Activated naive CD4-positive, alpha-beta T cell treated with anti-CD3 and anti-CD28 coated beads for 36 hours (primary cell): ENCODE measurements at places on chromosomes 1 and 21.

GRCh38 chr21:27112186-27112585 lies 145.3 kb upstream of the ADAMTS5 start:
- no peak overlapping the region for H3K27ac ChIP-seq
- no peaks in the 10 kb centered on the region for H3K36me3 ChIP-seq
- H3K27me3 ChIP-seq: no peaks in the 10 kb centered on the region
- no peaks in the 10 kb centered on the region for H3K4me1 ChIP-seq
- no peak for DNase-seq

- DNase-seq: no peak
- no peak overlapping the region for H3K27ac ChIP-seq
- no peaks in the 10 kb centered on the region for H3K36me3 ChIP-seq
- peak overlapping the region; percentile 54 for H3K4me3 ChIP-seq
Measured at GRCh38 chr1:162822391-162823200, 32.1 kb downstream of the HSD17B7 start.

- H3K27me3 ChIP-seq: no peaks in the 10 kb centered on the region
- H3K36me3 ChIP-seq: no peaks in the 10 kb centered on the region
- H3K4me1 ChIP-seq: peaks cover 11% of the 10 kb centered on the region
- no peak for DNase-seq
Measured at GRCh38 chr1:213666113-213666512, 321.7 kb upstream of the PROX1 start.

DNA sequence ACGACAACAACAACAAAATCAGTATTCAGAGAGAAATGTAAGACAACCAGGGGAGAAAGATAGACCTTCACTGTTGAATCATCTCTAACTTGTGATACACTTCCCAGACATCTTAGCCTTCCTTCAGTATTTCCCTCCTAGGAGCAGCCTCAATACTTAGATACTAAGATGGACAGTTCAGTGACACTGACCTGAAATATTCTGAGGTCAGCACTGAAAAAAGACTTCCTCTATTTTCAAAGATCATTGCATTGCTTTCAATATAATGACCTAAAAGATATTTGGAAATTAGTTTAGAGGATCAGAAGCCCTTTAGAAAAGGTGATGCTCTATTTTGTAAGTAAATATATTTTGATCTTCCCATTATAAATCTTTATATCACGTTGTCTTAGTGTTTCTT lies 101.0 kb downstream of the MRPL39 start:
- peaks cover 78% of the 10 kb centered on the region for H3K4me1 ChIP-seq
- peaks cover 9% of the 10 kb centered on the region for H3K36me3 ChIP-seq
- no peak for DNase-seq
- no peak overlapping the region for H3K27ac ChIP-seq
- no peak overlapping the region for H3K4me3 ChIP-seq

- no peak overlapping the region for H3K4me3 ChIP-seq
- H3K27ac ChIP-seq: no peak overlapping the region
- no peaks in the 10 kb centered on the region for H3K27me3 ChIP-seq
- H3K4me1 ChIP-seq: peaks cover 14% of the 10 kb centered on the region
Measured at GRCh38 chr1:210696709-210697108, 368.0 kb downstream of the HHAT start.

DNA sequence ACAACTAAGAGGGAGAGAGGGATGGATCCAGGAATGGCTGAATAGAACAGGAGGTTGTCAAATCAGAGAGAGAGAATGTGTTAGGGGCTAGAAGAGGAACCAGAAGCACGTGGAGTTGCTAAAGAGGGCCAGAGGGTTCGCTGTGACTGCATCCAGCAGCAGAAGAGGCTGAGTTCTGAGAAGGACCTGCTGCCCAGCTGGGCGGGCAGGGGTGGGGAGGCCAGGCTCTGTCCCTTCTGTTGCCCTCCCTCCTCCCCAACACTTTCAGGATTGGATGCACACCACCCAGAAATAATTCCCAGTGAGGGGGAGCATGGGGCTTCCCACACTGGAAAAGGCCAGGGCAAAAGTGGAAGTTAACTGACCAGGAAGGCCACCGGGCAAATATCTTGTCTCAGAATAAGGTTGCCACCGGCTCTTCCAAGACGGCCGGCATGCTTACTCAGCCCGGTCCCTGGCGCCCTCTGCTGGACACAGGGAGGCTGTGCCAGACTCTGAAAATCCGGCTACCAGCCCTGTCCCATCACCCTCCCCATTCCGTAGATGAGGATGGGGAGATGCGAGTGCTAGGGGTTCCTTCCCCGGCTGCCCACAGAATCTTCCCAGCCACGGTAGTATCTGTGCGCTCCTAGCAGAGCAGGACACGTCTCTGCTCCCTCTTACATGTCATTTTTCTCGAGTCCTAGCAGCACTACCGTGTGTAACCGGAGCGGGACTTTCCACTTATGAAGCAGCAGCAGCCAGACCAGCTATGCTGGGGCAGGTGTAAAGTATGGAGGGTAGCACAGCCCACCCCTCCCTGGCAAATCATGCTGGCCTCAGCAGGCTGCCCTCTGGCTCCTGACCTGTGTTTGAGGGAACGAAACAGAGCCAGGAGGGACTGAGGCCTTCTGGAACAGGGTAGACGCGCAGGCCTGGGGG lies 46.8 kb upstream of the A3GALT2 start:
- no peaks in the 10 kb centered on the region for H3K4me1 ChIP-seq
- H3K27me3 ChIP-seq: no peaks in the 10 kb centered on the region
- peak; percentile 92 for DNase-seq
- no peaks in the 10 kb centered on the region for H3K36me3 ChIP-seq

GRCh38 chr21:17451364-17451891 lies 61.4 kb upstream of the CXADR start:
- H3K4me3 ChIP-seq: no peak overlapping the region
- peaks cover 4% of the 10 kb centered on the region for H3K4me1 ChIP-seq
- no peak overlapping the region for H3K27ac ChIP-seq
- DNase-seq: no peak
- no peaks in the 10 kb centered on the region for H3K36me3 ChIP-seq

- H3K4me3 ChIP-seq: no peak overlapping the region
- H3K36me3 ChIP-seq: no peaks in the 10 kb centered on the region
- no peak overlapping the region for H3K27ac ChIP-seq
- no peak for DNase-seq
- H3K27me3 ChIP-seq: no peaks in the 10 kb centered on the region
Measured at GRCh38 chr1:39165049-39165448, 39.4 kb upstream of the MACF1 start.

GRCh38 chr21:35179990-35180540 lies 131.0 kb upstream of the RUNX1 start:
- H3K27me3 ChIP-seq: no peaks in the 10 kb centered on the region
- peaks cover 20% of the 10 kb centered on the region for H3K4me1 ChIP-seq
- no peak overlapping the region for H3K4me3 ChIP-seq
- no peaks in the 10 kb centered on the region for H3K36me3 ChIP-seq
- H3K27ac ChIP-seq: no peak overlapping the region

- H3K36me3 ChIP-seq: no peaks in the 10 kb centered on the region
- H3K27me3 ChIP-seq: no peaks in the 10 kb centered on the region
- no peak overlapping the region for H3K27ac ChIP-seq
- DNase-seq: no peak
- H3K4me3 ChIP-seq: no peak overlapping the region
- no peaks in the 10 kb centered on the region for H3K4me1 ChIP-seq
Measured at GRCh38 chr1:106277786-106278185, 778.7 kb upstream of the PRMT6 start.

GRCh38 chr1:230749150-230749549 lies 2.0 kb downstream of the CAPN9 start:
- H3K4me3 ChIP-seq: no peak overlapping the region
- no peaks in the 10 kb centered on the region for H3K4me1 ChIP-seq
- no peak for DNase-seq
- no peak overlapping the region for H3K27ac ChIP-seq
- H3K27me3 ChIP-seq: no peaks in the 10 kb centered on the region

DNA sequence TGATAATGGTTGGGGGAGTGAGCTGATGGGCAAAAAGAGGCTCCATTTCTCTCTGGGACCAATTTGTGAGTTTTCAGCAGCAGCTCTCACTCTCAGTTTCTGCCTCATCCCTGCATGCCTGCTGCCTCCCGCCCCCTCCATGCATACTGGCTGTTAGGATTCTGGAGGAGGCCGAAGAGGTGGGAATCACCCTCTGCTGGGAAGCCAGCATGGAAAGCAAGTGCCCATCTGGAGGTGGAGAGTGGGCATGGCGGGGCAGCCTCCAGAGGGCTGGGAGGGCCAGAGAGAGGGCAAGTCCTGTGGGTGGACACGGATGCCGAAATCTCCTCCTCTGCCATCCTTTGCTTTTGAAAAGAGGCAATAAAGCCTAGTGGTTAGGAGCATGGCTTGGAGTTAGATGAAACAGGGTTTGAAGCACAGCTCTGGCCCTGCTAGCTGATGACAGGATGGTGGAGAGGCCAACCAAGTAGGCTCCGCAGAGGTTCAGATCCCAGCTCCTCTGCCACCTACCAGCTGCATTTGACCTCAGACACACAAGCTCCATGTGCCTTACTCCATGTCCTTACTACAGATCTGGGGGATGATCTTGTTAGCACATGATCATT lies 113.4 kb downstream of the GRIK3 start:
- H3K4me3 ChIP-seq: no peak overlapping the region
- H3K36me3 ChIP-seq: no peaks in the 10 kb centered on the region
- H3K4me1 ChIP-seq: no peaks in the 10 kb centered on the region
- peaks cover 14% of the 10 kb centered on the region for H3K27me3 ChIP-seq
- H3K27ac ChIP-seq: no peak overlapping the region

- H3K27ac ChIP-seq: no peak overlapping the region
- peaks cover 19% of the 10 kb centered on the region for H3K36me3 ChIP-seq
- H3K27me3 ChIP-seq: no peaks in the 10 kb centered on the region
- no peak for DNase-seq
Measured at GRCh38 chr1:161037661-161038522, 872 bp downstream of the TSTD1 start.

DNA sequence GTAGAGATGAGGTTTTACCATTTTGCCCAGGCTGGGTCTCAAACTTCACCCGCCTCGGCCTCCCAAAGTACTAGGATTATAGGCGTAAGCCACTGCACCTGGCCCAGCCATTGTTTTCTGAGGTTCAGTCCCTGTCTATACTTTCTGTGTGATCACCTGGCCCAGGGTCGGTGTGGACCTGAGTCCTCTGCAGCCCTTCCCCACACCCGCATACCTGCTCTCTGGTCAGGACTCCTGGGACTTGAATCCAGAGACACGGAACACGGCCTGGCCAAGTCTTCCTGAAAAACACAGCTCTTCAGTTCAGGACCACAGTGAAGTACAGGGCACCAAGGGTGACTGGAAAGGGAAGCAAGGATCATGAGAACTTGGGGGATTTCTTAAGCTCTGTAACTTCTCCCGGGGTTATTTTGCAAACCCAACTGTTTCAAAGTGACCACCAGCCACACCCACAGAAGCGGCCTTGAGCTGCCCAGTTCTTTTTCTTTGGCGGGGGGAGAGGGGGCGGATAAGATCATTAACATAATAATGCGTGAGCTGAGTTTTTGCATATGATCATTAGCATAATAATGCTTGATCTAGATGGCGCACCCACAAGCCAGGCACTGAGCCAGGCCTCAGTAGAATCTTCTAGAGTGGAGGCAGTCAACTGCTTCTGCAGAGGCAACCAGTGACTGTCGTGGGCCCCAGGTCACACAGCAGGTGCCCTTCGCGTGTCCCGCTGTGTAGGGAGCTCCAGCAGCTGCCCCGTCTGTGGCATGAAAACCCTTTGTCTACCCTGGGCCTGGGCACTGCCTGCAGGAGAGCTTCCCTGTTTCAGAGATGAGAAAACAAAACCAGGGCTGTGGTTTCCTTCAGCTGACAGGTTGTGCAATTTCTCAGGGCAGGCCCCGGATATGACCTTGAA lies 1.7 kb upstream of the NADK start:
- H3K4me1 ChIP-seq: peaks cover 64% of the 10 kb centered on the region
- H3K27ac ChIP-seq: peak overlapping the region; percentile 79
- H3K36me3 ChIP-seq: peaks cover 8% of the 10 kb centered on the region

- H3K27me3 ChIP-seq: no peaks in the 10 kb centered on the region
- no peak overlapping the region for H3K27ac ChIP-seq
- no peak for DNase-seq
- H3K36me3 ChIP-seq: peaks cover 23% of the 10 kb centered on the region
Measured at GRCh38 chr1:2082064-2082463, 31.9 kb downstream of the PRKCZ start.

DNA sequence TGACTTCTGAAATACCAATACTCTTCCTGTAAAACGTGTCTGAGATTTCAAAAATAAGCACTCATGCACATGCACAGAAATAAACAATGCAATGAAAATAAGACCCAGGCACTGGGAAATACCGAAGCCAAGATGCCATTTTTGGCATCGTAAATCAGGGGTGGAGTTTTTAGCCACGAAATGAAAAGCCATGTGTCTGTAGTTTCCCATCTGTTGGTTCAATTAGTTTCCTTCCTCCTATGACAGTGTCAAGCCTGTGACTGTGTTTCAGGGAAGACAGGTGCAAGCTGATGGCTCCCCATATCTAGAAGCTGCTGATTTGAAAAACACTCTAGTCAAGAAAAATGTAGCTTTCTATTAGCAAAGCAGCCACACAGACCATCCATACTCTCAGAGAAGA lies 480.4 kb upstream of the CAMK1G start:
- DNase-seq: no peak
- no peak overlapping the region for H3K27ac ChIP-seq
- peaks cover 3% of the 10 kb centered on the region for H3K27me3 ChIP-seq
- no peak overlapping the region for H3K4me3 ChIP-seq

DNA sequence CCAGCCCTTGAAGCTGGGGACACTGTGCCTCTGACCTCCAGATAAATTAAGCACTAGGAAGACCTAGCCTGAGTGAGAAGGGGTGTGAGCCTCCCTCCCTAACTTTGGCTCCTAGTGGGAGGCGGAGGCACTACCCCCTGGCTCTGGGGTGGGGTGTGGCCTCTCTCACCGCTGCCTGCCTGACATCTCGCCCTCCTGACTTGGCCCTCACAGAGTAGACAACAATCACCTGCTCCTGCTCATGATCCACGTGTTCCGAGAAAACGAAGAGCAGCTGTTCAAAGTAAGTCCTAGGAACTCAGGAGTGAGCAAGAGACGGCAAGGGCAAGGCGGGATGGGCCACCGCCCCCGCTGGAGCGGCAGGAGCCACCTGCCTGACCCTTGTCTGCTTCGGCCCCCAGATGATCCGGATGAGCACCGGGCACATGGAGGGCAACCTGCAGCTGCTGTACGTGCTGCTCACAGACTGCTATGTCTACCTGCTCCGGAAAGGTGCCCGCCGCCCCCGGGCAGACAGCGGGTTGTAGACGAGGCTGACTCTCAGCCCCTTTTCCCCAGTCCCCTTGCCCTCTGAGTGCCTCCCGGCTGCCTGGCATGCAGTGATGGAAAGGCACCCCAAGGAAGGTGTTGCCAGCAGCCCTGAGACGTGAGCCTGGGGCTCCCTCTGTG lies 8.1 kb upstream of the SLC25A34 start:
- no peak overlapping the region for H3K4me3 ChIP-seq
- peaks cover 9% of the 10 kb centered on the region for H3K36me3 ChIP-seq
- no peak for DNase-seq
- H3K27ac ChIP-seq: no peak overlapping the region

DNA sequence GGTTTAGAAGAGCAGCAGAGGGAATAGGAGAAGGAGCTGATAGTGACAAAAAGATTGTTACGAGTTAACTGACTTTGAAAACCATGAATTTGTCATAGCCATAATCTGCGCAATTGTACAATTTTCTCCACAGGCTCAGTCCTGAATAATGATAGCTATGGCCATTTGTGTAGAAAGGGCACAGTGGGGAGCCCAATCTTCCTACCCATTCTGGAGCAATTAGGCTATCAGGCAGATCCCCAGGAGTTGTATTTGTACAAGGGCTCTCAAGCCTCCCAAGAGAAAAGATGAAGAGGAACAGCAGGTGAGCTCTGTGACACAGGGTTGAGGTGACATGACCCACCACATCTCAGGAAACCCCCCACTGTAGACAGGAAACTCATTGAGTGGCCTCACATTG lies 42.1 kb upstream of the SAMD13 start:
- no peak overlapping the region for H3K4me3 ChIP-seq
- H3K36me3 ChIP-seq: no peaks in the 10 kb centered on the region
- H3K27me3 ChIP-seq: no peaks in the 10 kb centered on the region
- no peaks in the 10 kb centered on the region for H3K4me1 ChIP-seq
- no peak for DNase-seq
